ENCODE measurements at places on chromosomes 3 and 15.

DNA sequence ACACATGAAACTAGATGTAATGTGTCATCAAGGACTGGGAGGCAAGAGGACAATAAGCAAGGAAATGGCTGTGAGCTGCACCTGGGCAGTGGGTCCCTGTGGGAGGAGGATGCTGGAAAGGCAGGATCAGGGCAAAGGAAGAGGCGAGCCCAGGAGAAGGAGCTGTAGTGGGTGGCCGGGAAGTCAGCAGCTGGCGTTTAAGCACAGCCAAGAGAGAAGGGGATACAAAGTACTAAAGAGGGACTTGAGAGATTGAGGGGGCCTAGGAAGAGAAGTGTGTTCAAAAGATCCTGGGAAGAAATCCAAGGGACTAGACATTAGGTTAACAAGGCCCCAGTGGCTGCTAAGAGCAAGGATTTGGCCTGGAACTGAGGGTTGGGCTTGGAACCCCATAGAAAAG, 188.5 kb upstream of the SLC24A5 start:
- no peak for DNase-seq

- DNase-seq = no peak
Measured at GRCh38 chr3:112774293-112774926, 72.3 kb downstream of the CD200R1L start.

DNA sequence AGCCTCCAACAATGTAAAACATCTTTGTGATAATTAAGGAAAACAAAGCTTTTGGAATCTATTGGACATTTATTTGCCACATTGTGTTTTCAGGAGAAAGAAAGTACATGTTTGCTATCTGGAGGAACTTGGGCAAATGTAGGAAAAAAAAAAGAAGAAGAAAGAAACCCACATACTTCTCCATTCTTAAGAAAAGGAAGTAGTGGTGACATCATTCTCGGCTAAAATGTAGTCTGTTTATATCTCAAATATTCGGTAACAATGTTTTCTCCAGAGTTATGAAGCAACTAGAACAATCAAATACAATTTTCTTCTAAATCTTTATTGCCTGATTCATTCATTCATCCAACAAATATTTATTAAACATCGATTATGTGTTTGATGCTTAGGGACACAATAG, 2.3 kb upstream of the TGFBR2 start:
- no peak for DNase-seq

DNA sequence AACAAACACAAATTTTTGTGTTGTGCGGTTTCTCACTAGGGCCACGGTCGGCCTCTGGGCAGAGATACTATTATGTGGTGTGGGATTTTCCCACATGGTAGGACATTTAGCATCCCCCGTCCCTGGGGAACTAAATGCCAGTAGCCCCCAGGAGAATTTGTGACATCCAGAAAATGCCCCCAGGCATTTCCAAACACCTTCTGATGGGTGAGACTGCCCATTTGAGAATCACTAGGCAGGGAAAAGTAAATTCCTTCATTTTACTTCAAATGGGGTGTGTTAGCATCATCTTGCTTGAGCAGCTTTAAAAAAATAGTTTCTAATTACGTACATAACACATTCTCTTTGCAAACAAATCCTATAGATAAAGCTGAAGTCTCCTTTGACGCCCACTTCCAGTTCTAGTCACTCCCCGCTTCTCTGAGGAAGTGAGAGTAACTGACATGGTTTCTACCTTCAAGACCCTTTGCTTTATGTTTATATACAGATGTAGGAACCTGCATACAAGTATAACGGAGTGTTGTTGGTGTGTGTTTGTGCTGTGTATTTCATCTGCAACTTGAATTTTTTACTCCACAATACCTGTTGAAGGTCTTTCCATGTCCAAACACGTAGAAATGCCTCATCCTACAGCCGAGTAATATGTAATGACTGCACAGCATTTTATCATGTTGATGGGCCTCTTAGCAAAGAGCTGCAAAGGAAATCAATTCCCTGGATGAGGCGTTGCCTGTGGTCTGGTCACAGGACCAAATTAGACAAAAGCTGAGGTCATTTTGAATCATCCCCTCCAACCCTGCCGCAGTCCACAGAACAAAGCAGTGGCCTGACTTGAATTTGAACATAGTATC, 31.4 kb upstream of the ZBTB38 start:
- peak; percentile 52 for DNase-seq

DNA sequence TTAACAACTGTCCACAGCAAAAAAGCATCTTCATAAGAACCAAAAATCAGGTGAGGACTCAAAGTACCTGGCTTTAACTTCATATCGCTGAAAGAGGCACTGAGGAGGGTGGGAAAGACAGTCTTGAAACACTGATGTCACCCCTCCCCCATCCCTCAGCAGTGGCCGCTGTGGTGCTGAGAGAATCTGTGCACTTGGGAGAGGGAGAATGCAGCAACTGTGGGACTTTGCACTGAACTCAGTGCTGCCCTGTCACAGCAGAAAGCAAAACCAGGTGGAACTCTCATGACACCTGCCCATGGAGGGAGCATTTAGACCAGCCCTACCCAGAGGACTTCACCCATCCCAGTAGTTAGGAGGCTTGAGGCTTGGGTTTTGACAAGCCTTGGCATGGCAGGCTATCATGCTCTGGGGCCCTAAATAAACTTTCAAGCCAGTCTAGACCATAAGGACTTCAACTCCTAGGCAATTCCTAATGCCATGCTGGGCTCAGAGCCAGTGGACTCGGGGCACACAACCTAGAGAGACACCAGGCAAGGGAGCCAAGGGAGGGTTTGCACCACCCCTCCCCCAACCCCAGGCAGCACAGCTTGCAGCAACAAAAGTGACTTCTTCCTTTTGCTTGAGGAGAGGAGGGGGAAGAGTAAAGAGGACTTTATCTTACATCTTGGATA, 6.1 kb upstream of the ZSCAN2 start:
- DNase-seq = no peak

DNA sequence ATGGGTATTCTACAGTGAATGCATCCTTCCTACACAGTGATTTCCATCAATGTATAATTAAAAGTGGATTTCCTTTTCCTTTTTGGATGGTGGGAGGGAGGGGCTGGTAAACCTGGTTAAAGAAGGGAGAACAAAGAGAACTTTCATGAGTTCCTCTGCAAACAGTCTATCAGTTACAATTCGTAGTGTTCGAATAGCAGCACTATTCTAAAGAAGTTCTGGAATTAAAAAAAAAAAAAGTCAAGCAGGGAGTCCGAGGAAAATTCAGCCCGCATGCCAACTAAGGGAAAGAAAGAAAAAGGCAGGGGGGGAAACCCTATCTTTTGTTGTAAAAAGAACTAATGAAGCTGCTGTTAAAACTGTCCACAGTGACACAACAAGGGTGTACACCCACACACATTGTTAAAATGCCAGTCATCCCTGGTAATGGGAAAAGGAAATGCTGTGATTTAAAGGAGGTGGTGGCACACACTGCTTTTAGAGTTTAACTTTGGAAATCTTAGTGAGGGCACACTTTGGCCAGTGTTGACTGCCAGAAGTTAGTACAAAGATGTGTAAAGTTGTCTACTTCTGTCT, 521.2 kb downstream of the ZIC1 start:
- peak; percentile 24 for DNase-seq

- DNase-seq = peak; percentile 80
Measured at GRCh38 chr15:75647370-75648155, at the start of gene SNX33. TSS of gene SNX33 (plus strand) at chr15:75647912. CDS start at chr15:75649103, 1,191 bp downstream.

- no peak for DNase-seq
Measured at GRCh38 chr3:45565342-45565741, 29.2 kb upstream of the LIMD1 start.

DNA sequence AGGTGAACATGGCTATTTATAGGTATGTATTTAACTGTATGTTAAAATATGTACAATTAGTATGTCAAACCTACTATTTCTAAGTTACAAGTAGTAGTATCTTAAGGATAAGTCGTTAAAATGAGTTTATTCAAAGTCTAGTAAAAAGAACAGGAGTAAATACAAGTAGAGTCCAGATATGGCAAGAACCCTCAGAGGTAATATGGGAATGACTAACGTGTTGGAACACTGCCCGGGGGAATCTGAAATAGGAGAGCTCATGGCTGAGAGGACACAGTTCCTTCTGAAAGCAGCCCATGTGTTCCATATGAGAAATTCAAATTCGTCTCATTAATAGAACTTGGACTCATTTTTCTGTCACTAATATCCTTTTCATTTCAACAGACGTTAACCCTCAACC, 158.8 kb downstream of the CLSTN2 start:
- peak; percentile 32 for DNase-seq

- no peak for DNase-seq
Measured at GRCh38 chr15:71547011-71547410, 263.3 kb upstream of the NR2E3 start.

DNA sequence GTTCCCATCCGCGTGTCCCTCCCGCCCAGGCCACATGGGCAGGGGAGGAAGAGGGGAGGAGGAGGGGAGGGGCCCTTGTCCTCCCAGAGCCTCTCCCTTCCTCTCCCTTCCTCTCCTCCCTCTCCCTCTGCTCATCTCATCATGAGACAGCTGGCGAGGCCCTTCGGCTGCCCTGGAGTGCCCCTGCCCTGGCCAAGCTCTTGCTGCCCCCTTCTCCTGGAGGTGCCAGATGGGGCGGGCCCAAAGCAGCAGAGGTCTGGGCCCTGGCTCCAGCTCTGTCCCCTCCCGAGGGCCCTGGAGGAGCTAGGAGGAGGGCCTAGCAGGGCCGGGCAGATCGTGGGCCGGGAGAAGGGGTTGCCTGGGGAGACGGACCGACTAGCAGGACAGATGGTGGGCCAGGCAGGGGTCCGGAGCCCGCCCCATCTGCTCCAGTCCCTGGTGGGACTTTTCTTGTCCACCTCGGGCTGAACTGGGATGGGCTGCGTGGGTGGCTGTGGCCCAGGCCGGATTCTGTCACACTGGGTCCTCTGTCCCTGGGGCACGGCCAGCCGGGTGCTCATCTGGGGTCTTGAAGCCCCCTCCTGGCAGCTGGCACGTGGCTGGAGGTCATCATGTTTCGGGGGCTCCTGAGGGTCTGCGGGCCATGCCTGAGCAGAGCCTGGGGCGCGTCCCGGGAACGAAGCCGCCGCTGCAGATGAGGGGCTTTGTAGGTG, 183.4 kb downstream of the GOLGA6L6 start:
- no peak for DNase-seq

DNA sequence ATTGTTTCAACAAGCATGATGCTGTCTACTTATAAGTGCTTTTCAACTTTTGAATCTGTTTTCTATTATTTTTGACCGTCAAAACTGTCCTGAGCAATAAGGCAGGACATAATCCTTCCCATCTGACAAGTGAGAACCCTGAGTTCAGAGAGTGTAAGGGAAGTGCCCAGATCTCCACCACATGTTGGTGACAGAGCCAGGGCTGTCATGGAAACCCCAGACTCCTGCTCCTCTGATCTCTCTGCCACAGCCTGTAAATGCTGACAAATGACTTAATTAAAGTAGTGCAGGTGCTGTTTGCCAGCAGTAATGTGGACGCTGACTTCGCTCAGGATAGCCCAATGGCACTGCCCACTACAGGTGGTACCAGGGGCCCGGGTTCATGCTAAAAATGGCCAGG, 40.3 kb downstream of the SPSB4 start:
- DNase-seq = no peak

GRCh38 chr3:108223928-108224327, 1.7 kb upstream of the IFT57 start:
- no peak for DNase-seq

DNA sequence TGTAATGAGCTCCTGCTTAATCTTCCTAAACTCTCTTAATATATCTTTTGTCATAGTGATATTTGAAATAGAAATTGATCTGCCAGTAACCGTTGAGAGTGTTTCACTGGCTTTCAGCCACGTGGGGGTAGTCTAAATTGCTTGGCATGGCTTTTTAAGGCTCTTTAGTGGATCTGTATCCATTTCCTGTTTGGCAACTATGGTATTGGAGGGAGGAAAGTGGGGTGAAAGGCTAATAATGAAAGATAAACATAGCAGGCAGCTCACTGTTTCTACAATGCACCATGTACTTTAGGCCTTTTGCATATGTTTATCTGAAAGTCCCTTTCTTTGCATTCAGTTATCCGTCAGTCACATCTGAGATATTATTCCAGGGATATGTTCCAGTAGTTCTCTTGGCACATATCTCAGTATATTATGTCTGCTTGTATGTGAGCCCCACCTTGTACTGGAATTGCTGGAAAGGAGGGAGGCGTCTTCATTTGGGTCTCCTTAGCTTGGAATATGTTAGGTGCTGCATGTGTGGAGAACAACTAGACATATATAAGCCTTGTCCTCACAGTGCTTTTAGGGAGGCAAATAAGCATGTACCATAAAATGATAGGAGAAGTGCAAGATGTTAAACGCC, 10.8 kb downstream of the TOPAZ1 start:
- no peak for DNase-seq

GRCh38 chr3:81581966-81582599, 179.4 kb downstream of the GBE1 start:
- peak; percentile 71 for DNase-seq

DNA sequence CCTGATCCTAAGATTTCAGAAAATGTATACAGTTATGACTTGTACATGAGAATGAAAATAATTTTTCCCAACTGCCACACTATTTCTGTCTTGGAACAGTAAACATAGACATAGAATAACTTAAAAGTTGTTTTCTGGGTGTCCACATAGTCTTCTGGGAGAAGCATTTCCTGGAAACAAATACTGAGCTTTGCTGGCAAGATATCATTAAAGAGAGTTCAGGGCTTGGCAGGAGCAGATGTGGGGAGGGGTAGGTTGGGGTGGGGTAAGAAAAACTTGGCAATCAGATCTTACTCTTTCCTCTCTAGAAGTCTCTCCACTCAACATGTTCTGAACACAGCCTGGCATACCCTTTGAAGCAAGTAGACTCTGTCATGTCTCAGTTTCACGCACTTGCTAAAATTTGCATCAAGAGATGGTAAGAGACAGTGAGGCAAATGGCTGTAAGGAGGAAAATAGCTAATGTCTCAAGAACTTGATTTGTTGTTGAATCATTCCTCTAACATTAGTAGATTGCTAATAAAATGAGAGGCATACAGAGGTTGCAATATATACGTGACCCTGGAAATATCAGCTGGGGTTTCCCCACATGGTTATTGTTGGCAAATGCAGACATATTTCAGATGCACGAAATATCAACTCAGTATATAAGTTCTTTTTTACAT, 27.3 kb upstream of the ABI3BP start:
- DNase-seq = no peak

GRCh38 chr15:61467823-61468222, 238.7 kb upstream of the RORA start:
- no peak for DNase-seq

DNA sequence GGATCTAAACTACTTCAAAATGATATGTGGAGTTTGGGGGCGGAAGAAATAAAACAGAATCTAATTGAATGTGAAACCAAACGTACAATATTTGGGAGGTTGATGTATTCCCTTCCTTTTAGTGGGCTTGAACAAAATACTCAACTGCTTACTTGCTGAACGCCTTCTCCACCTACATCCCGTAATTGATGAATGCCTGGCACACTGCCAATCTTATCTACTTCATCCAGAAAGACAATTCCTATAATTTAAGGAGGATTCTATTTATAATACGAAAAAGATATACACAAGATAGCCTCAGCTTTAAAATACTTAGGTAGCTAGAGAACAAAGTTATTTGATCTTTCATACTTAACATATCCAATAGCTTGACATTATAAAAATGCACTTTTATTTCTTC, 23.1 kb upstream of the PDCD7 start:
- no peak for DNase-seq

GRCh38 chr15:74235962-74236361, at the start of gene CCDC33:
TSS of gene CCDC33 (plus strand) at chr15:74236326. CDS start at chr15:74236720, 394 bp downstream.
- no peak for DNase-seq
